ENCODE measurements at places on chromosomes 5 and 9. TPM values are rescaled to one million over a fixed set of nuclear protein-coding genes. Genes with fewer than 3 reads are reported as not detected.

DNA sequence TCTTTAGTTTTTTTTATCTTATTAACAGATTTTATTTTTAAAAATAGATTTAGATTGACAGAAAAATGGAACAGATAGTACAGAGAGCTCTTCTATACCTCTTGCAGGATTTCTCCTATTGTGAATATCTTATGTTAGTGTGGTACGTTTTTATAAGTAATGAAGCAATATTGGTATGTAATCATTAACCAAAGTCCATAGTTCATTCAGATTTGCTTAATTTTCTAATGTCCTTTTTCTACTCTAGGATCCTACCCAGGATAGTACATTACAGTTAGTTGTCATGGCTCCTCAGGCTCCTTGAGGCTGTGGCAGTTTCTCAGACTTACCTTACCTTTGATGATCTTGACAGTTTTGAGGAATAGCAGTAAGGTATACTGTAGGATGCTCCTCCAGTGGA lies 30.4 kb downstream of the PPP2R2B start:
- H3K27ac ChIP-seq = no peak overlapping the region
- H3K36me3 ChIP-seq = no peaks in the 10 kb centered on the region
- DNase-seq = no peak
- H3K4me1 ChIP-seq = no peaks in the 10 kb centered on the region

DNA sequence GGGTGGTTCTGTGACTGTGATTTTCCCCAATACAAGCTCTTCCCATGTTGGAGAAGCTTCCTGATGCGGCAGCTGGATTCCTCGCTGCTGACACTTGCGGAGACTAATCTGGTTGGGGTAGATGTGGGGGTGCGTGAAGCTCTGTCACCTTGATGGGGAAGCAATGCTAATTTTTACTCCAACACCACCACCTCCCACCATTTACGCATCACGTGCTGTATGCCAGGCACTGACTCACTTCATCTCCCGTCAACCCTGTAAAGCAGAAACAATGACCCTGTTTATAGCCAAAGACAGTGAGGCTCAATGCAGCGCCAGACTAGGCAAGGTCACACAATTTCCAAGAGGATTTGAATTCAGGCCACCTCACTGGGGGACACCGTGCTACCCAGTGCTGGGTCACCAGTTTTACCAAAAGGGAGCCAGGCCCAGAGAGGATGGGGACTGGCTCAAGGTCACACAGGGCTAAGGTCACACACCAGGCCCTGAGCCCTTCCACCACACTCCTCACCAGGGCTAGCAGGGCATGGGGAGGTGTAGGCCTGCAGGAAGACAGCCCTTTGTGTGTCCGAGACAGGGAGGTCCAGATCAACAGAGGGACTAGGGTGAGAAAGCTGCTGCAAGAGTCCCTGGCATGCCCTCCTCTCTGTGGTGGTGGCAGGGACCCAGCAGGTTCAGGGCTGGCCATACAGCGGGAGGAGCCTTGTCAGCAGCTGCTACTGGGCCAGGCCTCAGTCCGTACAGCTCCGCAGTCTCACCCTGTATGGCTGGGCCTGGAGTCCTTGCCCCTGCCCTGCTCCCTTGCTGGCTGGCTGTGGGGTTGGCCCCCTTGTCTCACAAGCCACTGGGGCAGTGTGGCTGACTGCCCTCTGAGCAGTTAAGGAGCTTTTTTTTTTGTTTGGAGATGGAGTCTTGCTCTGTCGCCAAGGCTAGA lies 3.3 kb downstream of the STKLD1 start:
- no peaks in the 10 kb centered on the region for H3K27me3 ChIP-seq
- no peak for DNase-seq
- no peak overlapping the region for H3K27ac ChIP-seq
- H3K4me3 ChIP-seq = no peak overlapping the region
- no peaks in the 10 kb centered on the region for H3K36me3 ChIP-seq

- no peak overlapping the region for H3K4me3 ChIP-seq
- H3K36me3 ChIP-seq = no peaks in the 10 kb centered on the region
- no peaks in the 10 kb centered on the region for H3K27me3 ChIP-seq
Observed at GRCh38 chr5:34831303-34831702, 7.7 kb upstream of the TTC23L start.

DNA sequence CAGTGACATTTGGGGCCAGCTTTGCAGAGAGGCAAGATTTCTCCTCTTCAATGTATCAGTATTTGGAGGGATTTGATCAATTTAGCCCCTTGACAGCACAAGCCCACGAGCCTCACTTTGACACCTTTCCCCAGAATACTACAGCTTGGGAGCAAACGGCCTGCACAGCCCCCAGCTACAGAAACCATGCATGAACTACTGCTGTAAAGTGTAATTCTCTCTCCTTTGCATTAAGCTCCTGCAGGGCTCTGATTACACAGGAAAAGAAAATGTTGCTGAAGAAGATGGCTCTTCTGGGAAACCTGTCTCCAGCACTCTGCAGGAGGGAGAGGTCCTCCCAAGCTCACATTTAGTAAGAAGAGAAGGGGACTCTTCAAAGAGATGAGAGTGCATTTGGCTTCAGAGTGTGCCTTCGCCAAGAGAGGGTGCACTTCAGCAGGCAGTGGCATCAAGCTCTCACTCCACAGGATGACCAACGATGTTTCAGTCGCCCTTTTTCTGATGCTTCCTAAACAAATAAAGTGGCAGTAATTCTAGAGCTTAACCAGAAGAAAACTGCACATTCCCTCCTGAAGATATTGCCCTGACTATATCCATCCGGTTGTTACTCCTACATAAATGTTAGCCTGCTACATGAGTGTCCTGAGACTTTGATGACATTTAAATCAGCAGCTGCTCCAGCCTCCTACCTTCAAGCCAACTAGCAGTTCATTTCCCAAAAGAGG lies 272.2 kb downstream of the AUH start:
- no peaks in the 10 kb centered on the region for H3K4me1 ChIP-seq
- H3K36me3 ChIP-seq = no peaks in the 10 kb centered on the region
- H3K27me3 ChIP-seq = no peaks in the 10 kb centered on the region
- DNase-seq = no peak

Gene PURA
- total RNA-seq = 34.2 TPM

- no peak overlapping the region for H3K27ac ChIP-seq
- H3K4me1 ChIP-seq = no peaks in the 10 kb centered on the region
- no peak for DNase-seq
- no peaks in the 10 kb centered on the region for H3K36me3 ChIP-seq
Observed at GRCh38 chr9:37986771-37987258, 82.2 kb downstream of the SHB start.

DNA sequence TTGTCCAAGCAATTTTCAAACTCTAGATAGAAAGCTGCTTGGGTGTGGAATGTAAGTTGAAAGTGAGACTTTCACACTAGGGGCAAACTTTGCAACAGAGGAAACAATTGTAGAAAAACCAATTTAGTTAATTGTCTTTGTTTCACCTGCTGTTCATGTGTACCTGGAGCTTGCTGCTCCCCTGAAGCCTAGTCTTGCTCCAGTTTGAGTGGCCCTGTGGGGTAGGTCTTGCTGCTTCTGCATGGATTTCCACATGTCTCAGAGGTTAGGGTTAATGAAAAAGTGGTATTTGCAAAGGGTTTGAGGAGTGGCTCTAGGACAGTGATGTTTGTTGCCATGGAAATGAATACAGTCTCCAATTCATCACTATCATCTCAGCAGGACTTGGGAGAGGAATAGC lies 182.2 kb downstream of the FSTL4 start:
- H3K36me3 ChIP-seq = no peaks in the 10 kb centered on the region
- H3K4me1 ChIP-seq = no peaks in the 10 kb centered on the region
- no peak for DNase-seq
- H3K4me3 ChIP-seq = no peak overlapping the region

Gene TMC1
- total RNA-seq = 0.48 TPM

DNA sequence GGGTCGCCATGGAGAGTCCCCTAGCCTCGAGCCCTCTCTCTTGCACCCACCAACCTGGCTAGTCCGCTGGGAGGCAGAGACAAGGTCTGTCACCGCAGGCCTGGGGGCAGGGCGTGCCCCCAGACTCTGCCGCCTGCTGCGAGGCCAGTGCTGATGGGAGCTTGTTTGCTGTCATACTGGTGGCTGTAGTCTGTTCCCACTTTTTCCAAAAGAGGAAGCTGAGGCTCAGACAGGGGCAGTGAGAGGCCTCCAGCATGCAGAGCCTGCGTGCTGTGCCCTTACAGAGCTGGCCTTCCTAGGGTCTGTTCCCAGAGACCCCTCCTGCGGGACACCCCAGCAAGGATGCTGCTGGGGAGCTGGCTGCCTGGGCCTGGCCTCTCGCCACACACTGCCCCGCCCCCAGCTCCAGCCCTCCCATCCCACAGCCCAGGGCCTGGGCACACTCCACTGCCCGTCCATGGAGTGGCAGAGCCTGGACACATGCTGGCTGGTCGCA lies 21.0 kb upstream of the SUSD3 start:
- no peak overlapping the region for H3K4me3 ChIP-seq
- no peaks in the 10 kb centered on the region for H3K27me3 ChIP-seq
- DNase-seq = no peak

- H3K36me3 ChIP-seq = no peaks in the 10 kb centered on the region
- no peak overlapping the region for H3K27ac ChIP-seq
- H3K27me3 ChIP-seq = no peaks in the 10 kb centered on the region
- H3K4me3 ChIP-seq = no peak overlapping the region
- DNase-seq = no peak
Observed at GRCh38 chr5:42948961-42949347, 91.2 kb downstream of the ANXA2R start.

Gene PDE4D
- total RNA-seq = 9.9 TPM

- no peaks in the 10 kb centered on the region for H3K27me3 ChIP-seq
- no peaks in the 10 kb centered on the region for H3K4me1 ChIP-seq
- H3K36me3 ChIP-seq = no peaks in the 10 kb centered on the region
- no peak for DNase-seq
- no peak overlapping the region for H3K27ac ChIP-seq
Observed at GRCh38 chr5:60161340-60161934, 267.9 kb upstream of the PDE4D start.

DNA sequence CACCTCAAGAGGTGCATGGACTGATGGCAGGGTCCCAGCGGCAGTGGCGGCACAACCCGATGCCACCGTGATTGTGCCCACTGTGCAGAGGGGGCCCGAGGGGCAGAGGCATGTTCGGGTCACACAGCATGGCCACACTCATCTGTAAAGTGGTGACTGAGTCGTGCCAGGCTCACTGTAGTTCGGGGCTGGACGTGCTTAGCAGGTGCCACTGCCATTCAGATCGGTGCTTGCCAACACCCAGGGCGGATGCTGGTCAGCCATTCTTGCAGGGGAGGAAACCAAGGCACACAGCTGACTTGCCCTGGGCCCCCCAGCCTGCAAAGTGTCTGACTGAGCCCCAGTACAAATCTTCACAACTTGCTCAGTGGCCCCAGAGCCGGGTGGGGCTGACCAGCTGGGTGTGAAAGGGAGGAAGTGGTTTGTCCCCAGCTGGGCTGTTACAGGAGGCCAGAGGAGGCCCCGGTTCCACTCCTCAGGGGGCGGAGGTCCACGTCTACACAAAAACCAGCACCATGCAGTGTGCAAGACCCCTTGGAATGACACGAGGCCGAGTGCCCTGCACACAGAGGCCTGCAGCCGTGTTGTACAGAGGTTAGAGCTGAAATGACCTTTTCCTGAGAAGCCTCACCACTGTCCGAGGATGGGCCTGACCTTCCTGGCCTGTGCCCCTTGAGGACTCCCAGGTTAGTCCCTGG lies 17.9 kb downstream of the FGD3 start:
- no peaks in the 10 kb centered on the region for H3K27me3 ChIP-seq
- H3K4me3 ChIP-seq = no peak overlapping the region
- H3K4me1 ChIP-seq = no peaks in the 10 kb centered on the region
- no peak overlapping the region for H3K27ac ChIP-seq

Gene INSL4
- total RNA-seq = not detected

DNA sequence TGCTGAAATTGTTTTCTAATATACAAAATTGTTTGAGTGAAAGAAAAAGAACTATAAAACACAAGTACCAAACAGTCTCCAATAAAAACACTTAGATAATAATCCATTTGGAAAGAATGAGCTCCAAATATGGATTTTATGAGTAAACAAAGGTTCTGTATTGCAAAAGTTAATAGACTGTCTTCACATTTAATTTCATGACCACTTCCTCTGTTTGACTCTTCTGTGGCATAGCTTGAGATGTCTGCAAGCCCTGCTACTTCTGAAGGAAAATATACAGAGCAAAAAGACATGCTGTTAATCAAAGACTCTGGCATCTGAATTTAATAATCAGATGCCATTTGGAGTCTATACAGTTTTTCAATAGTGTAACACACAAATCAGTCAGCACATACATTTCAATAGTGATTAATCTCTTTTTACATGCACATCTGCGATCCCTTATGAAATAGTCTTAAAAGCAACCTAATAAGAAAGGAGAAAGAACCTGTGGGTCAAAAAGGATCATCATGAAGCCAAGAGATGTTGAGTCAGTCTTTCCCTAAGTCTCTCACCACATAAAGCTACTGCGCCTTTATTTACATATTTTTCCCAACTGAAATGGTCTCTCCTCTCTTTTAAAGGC lies 165.4 kb upstream of the LHFPL2 start:
- DNase-seq = no peak
- H3K4me3 ChIP-seq = no peak overlapping the region
- no peaks in the 10 kb centered on the region for H3K36me3 ChIP-seq
- H3K27me3 ChIP-seq = no peaks in the 10 kb centered on the region

GRCh38 chr9:92291577-92291976 lies 1.9 kb downstream of the IARS1 start:
- H3K4me3 ChIP-seq = no peak overlapping the region
- H3K36me3 ChIP-seq = no peaks in the 10 kb centered on the region
- H3K27ac ChIP-seq = no peak overlapping the region
- H3K27me3 ChIP-seq = no peaks in the 10 kb centered on the region
- no peak for DNase-seq

Gene LCN2
- 19.5 TPM for total RNA-seq

Gene PCDHGA3
- 5.9 TPM for total RNA-seq

DNA sequence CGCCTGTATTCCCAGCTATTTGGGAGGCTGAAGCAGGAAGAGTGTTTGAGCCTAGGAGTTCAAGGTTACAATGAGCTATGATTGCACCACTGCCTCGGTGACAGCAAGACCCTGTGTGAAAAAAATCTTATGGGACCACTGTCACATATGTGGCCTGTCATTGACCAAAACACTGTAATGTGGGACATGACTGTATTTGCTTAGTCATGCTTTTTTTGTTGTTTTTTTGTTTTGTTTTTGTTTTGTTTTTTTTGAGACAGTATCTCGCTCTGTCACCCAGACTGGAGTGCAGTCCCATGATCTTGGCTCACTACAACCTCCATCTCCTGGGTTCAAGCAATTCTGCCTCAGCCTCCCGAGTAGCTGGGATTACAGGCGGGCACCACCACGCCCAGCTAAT lies 13.5 kb downstream of the POLR1E start:
- H3K4me1 ChIP-seq = no peaks in the 10 kb centered on the region
- H3K27me3 ChIP-seq = no peaks in the 10 kb centered on the region
- no peak for DNase-seq
- H3K4me3 ChIP-seq = no peak overlapping the region
- no peaks in the 10 kb centered on the region for H3K36me3 ChIP-seq
- H3K27ac ChIP-seq = no peak overlapping the region

GRCh38 chr9:120603591-120603990 lies 23.6 kb upstream of the CDK5RAP2 start:
- H3K36me3 ChIP-seq = no peaks in the 10 kb centered on the region
- no peaks in the 10 kb centered on the region for H3K27me3 ChIP-seq
- DNase-seq = no peak
- no peaks in the 10 kb centered on the region for H3K4me1 ChIP-seq
- H3K27ac ChIP-seq = no peak overlapping the region
